Thyroid gland (tissue), 4 donors: ENCODE measurements at places on chromosomes 6 and 20. TPM values are rescaled to one million over a fixed set of nuclear protein-coding genes. Genes with fewer than 3 reads are reported as not detected.

GRCh38 chr6:20153194-20153593 is 59.1 kb downstream of the MBOAT1 start:
- H3K4me1 ChIP-seq: no peaks in the 10 kb centered on the region
- no peak for DNase-seq
- no peaks in the 10 kb centered on the region for H3K27me3 ChIP-seq

- peaks cover 7% of the 10 kb centered on the region for H3K36me3 ChIP-seq
- H3K27ac ChIP-seq: no peak overlapping the region
- H3K4me1 ChIP-seq: peaks cover 19% of the 10 kb centered on the region
- no peak overlapping the region for H3K4me3 ChIP-seq
- no peaks in the 10 kb centered on the region for H3K27me3 ChIP-seq
Measured at GRCh38 chr6:39912446-39912845, 21.8 kb downstream of the MOCS1 start.

DNA sequence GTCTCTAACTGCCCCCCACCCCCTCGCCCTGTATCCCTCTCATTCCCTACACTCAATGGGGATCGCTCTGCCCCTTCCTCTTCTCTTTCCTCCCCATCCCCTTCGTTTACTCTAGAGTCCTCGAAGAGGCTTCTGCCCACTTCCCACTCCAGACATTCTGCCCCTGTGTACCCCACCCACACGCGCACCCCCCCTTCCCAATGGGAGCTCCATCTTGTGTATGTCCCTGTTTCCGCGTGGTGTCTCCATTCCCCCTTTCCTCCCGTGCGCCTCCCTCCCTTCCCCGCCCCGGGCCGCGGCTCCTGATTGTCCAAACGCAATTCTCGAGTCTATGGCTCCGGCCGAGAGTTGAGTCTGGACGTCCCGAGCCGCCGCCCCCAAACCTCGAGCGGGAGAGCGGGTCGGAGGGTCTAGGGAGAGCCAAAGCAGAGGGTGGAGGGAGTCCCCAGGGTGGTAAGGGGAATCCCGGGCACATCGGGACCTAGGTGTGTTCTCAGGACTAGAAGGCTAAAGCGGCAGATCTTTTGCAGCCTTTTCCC is 679 bp upstream of the RING1 start:
- H3K4me1 ChIP-seq: peaks cover 27% of the 10 kb centered on the region
- DNase-seq: peak; percentile 52
- H3K36me3 ChIP-seq: peaks cover 11% of the 10 kb centered on the region
- H3K4me3 ChIP-seq: peak overlapping the region; percentile 33
- no peaks in the 10 kb centered on the region for H3K27me3 ChIP-seq

DNA sequence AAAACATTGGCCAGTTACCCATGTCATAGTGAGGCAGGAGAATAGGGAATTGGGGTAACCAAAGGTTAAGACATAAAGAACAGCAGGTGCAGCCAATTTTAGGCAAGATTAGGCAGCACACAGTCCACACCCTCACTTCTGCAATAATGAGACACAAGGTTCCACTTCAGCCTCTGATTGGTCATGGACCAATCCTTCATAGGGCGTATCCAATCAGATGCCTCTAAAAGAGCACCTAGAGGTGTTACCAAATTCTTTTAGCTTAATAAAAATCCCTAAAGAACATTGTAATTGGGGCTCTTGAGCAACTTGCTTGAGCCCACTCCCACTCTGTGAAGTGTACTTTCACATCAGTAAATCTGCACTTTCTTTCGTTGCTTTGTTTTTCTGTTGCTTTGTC is 302.4 kb downstream of the PREX1 start:
- no peak overlapping the region for H3K27ac ChIP-seq
- H3K4me3 ChIP-seq: no peak overlapping the region
- no peaks in the 10 kb centered on the region for H3K36me3 ChIP-seq
- no peaks in the 10 kb centered on the region for H3K27me3 ChIP-seq

GRCh38 chr6:118603372-118603771 is 48.0 kb downstream of the CEP85L start:
- H3K36me3 ChIP-seq: no peaks in the 10 kb centered on the region
- H3K4me3 ChIP-seq: no peak overlapping the region
- no peak for DNase-seq
- no peak overlapping the region for H3K27ac ChIP-seq

DNA sequence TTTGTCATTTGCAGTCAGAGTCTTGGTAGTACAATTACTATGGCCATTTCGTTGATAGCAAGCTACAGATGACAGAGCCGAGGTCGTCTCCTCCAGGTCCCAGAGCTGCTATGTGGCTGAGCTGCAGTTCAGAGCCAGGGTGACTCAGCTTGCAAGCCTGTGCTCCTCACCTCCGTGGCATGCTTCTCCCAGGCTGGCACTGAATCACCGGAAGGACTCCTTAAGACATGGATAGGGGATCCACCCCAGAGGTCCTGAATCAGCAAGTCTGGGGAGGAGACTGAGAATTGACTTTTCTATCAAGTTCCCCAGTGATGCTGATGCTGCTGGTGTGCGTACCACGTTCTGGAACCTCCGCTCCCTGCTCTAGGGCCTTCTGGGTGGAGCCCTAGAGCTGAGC is 291.2 kb downstream of the CDH26 start:
- H3K4me3 ChIP-seq: no peak overlapping the region
- no peak for DNase-seq
- H3K36me3 ChIP-seq: no peaks in the 10 kb centered on the region

DNA sequence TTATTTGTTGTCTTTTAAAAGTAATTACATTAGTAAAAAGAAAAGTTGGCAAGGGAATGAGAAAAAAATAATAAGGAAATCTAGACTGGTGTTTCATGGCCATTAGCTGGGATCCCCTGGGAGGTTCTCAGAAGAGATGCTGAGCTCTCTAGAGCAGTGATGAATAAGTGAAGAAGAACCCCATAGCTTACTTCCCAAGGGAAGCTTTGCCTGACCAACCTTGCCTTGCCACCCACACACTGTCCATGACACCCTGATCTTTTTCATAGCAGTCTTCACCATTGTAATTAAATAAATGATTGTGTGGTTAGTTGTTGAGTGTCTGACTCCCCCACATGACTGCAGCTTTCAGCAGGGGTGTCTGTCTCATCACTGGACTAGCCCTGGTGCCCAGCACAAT is 5.9 kb downstream of the C6orf163 start:
- no peaks in the 10 kb centered on the region for H3K4me1 ChIP-seq
- no peak overlapping the region for H3K4me3 ChIP-seq
- no peak for DNase-seq
- no peaks in the 10 kb centered on the region for H3K27me3 ChIP-seq

- H3K36me3 ChIP-seq: peaks cover 5% of the 10 kb centered on the region
- H3K27ac ChIP-seq: peak overlapping the region; percentile 79
- DNase-seq: no peak
- H3K4me1 ChIP-seq: peaks cover 21% of the 10 kb centered on the region
- H3K4me3 ChIP-seq: peak overlapping the region; percentile 95
- H3K27me3 ChIP-seq: no peaks in the 10 kb centered on the region
Measured at GRCh38 chr6:85677234-85677956, 34.7 kb upstream of the SYNCRIP start.

KCNK16 gene
- total RNA-seq: not detected

GRCh38 chr20:1920826-1921225 is 25.6 kb downstream of the SIRPA start:
- DNase-seq: no peak
- H3K27me3 ChIP-seq: no peaks in the 10 kb centered on the region
- no peak overlapping the region for H3K4me3 ChIP-seq
- no peaks in the 10 kb centered on the region for H3K4me1 ChIP-seq
- H3K36me3 ChIP-seq: peaks cover 4% of the 10 kb centered on the region
- no peak overlapping the region for H3K27ac ChIP-seq

DNA sequence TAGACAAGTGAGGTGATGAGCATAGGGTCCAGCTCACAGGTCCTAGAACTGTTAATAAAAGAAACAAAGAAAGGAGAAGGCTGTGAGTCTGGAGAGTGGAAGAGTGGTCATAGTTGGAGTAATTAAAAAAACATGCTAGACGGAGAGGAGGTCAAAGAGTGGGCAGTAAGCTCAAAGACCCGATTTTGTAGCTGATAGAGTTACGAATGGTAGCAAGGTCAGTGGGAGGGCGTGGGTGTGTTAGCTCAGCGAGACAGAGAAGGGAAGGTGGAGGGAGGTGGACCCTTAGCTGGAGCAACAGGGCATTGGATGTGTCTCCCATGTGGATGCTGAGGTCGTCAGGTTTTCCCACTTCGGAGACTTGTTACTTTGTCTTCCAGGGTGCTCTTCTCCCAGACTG is 431.7 kb downstream of the CDH26 start:
- H3K36me3 ChIP-seq: no peaks in the 10 kb centered on the region
- H3K4me3 ChIP-seq: no peak overlapping the region
- H3K27ac ChIP-seq: no peak overlapping the region
- no peaks in the 10 kb centered on the region for H3K27me3 ChIP-seq

GRCh38 chr20:54103067-54103761 is 32.8 kb upstream of the BCAS1 start:
- no peak overlapping the region for H3K27ac ChIP-seq
- H3K27me3 ChIP-seq: no peaks in the 10 kb centered on the region
- no peaks in the 10 kb centered on the region for H3K4me1 ChIP-seq
- H3K36me3 ChIP-seq: no peaks in the 10 kb centered on the region
- DNase-seq: peak; percentile 80

CALHM5 gene
- total RNA-seq: 0.67 TPM

GRCh38 chr6:1379788-1380147 is 9.6 kb upstream of the FOXF2 start:
- DNase-seq: no peak
- no peak overlapping the region for H3K4me3 ChIP-seq
- H3K27ac ChIP-seq: no peak overlapping the region
- H3K27me3 ChIP-seq: peaks cover 73% of the 10 kb centered on the region

- DNase-seq: peak; percentile 99
- peaks cover 18% of the 10 kb centered on the region for H3K4me1 ChIP-seq
- peak within 1 kb of the TSS; percentile 94 for H3K4me3 ChIP-seq
- no peaks in the 10 kb centered on the region for H3K36me3 ChIP-seq
- no peaks in the 10 kb centered on the region for H3K27me3 ChIP-seq
Measured at GRCh38 chr6:88963139-88964090, at the start of gene RNGTT. TSS of gene RNGTT (minus strand) at chr6:88963618. CDS start at chr6:88963409, 209 bp downstream.
